ENCODE measurements at places on chromosomes 1 and 21.

GRCh38 chr1:32772281-32773017 lies 44.7 kb downstream of the YARS1 start:
- DNase-seq, result no peak

- DNase-seq, result no peak
Measured at GRCh38 chr21:14483296-14483695, 62.8 kb downstream of the SAMSN1 start.

GRCh38 chr1:172515927-172516326 lies 17.0 kb upstream of the SUCO start:
- no peak for DNase-seq

- DNase-seq, result no peak
Measured at GRCh38 chr1:174703309-174703708, 255.5 kb downstream of the GPR52 start.

DNA sequence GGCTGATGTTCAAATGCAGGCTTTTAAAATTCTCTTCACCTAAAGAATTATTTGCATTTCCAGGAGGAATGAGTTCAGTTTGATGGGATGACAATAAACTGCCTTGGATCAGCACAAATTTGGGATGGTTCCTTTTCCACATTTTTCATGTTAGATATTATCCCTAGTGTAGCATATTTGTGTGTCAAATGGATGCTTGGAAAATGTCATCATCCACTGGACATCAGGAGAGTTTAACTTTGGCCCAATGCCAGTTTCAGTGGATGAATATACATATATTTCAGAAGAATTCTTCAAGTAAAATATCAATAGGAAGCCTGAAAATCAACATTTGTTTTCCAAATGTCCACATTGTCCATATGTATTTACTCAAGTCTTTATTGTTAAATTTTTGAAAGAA lies 116.5 kb upstream of the COL24A1 start:
- no peak for DNase-seq

DNA sequence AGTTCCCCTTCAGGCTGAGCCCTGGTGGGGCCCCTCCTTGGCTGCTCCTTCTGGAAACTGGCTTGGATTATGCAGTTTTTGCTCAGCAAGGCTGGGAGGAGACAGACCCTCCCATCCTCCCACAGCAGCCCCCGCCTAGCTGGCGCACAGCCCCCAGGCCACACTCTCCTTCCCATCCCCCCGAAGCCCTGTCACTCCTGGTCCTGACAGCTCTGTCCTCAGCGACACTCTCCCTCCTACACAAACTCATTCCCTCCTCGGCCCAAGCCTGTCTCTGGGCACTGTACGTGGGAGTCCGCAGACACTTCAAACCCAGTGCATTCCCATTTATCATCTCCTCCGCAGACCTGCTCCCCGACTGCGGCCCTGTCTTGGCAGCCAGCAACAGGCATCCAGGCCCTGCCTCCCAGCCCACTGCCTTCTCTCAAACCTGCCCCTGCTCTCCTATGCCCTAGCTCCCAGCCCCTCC lies 25.0 kb upstream of the EPHB2 start:
- no peak for DNase-seq

DNA sequence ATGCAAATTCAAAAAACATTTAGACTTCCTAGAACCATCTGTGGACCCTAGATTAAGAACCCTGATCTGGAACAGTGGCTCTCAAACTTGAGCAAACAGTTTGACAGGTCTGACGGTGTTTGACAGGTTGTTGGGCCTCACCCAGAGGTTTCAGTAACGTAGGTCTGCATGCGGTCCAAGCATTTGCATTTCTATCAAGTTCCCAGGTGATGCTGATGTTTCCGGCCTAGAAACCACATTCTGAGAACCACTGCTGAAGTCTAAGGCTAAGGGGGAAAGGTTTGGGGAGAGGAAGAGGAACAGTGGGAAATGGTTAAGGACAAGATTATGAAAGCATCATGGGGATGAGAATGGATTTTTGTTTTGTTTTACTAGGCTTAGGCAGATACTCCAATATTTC lies 48.6 kb downstream of the MDM4 start:
- DNase-seq, result no peak

GRCh38 chr1:96843196-96843595 lies 121.6 kb downstream of the PTBP2 start:
- no peak for DNase-seq

- DNase-seq, result no peak
Measured at GRCh38 chr21:31132574-31133242, 94.4 kb upstream of the KRTAP19-8 start.

DNA sequence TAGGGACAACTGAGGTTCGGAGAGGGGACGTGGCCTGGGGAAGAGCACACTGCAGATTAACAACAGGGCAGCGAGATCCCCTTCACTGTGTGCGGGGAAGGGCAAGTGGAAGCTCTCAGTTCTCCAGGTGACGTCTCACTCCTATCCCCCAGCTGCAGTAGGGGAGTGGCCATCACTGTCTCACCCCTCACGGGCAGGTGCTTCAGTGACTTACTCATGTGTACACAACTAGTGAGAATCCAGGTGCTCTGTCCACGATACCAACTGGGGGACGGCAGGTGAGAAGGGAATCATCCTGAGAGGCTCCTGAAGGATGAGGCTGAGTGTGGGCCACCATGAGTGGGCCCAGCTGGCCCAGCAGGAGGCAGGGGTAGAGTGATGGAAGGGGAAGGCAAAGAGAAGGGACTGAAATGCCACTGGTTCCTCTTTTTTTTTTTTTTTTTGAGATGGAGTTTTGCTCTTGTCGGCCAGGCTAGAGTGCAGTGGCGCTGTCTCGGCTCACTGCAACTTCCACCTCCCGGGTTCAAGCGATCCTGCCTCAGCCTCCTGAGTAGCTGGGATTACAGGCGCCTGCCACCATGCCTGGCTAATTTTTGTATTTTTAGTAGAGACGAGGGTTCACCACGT lies 25.9 kb downstream of the RHBG start:
- DNase-seq, result peak; percentile 9

DNA sequence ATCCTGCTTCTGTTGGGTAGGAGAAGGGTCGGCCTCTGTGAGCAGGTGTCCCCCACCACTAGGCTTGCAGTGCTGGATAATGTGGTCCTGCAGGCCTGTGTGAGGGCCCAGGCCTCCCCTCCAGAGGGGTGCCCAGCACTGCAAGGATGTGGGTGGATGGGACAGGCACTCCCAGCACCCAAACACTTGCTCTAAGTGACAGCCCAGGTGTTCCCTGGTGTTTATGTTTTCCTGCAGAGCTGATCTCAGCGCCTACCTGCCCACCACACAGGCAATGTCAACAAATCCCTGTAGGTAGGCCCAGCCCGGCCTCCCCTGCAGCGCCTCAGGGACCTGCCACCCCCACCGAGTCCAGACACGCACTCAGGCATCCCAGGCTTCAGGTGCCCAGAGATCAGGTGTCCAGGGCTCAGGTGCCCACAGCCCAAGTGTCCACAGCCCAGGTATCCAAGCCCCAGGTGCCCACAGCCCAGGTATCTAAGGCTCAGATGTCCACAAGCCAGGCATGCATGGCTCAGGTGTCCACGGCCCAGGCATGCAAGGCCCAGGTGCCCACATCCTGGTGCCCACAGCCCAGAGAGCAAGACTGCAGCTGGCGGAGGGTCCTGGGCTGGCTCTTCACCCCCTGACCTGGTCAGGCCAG lies 59.2 kb downstream of the WNT9A start:
- no peak for DNase-seq

- no peak for DNase-seq
Measured at GRCh38 chr1:10217748-10218441, 7.5 kb downstream of the KIF1B start.

GRCh38 chr1:229657993-229658755 lies 32.1 kb downstream of the URB2 start:
- no peak for DNase-seq

DNA sequence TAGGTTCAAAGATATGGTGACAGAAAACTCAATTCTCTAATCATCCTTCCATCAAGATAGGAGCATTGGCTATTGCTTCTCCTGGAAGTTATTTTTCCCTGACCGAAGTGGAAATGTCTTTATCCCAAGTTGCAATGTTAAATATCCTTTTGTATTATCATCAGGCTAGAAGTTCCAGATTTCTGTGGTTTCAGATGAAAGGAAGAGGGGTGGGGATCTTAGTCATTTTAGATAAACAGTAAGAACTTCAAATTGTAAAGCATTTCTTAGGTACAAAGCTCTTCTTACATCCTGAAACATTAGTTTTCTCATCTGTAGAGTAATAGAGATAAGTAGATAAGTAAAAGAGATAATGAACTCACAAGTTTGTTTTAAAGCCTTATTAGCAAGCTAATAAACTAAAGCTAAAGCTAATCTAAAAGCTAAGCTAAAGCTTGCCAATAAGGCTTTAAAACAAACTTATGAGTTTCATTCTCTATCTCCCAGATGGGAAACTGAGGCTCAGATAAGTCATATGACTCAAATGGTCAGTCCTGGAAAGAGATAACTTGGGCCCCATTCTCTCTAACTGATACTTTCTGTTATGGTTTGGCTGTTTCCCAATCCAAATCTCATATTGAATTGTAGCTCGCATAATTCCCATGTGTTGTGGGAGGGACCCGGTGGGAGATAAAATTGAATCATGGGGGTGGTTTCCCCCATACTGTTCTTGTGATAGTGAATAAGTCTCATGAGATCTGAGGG lies 99.2 kb upstream of the KCNK2 start:
- no peak for DNase-seq

- no peak for DNase-seq
Measured at GRCh38 chr1:231581859-231582258, 44.7 kb upstream of the DISC1 start.

DNA sequence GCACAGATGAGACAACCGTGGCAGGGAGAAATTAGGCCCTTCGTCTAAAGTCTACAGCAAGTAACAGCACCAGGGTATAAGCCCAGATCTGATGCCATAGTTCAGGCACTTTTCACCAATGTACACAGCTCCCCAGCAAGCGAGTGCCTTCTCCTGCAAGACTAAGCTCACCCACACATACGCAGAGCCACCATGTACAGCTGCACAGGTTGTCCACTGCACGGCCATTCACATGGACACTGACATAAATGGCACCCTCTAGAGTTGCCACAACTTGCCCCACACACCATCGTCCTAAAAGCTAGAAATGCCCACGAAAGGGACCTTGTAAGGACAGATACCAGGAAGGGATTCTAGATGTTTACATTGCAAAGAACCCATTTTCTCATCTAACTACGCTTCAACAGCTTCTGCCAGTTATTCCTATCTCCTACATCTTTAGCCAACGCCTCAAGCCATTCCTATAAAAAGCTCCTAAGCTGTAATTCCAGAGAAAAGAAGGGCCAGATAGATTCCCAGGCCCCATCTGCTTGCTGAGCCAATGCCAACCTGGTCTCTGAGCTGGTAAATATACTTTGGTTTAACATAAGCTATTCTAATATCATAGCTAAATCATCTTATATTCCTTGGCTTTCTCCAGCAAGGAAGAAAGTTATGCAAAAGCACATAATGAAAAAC lies 174.0 kb upstream of the KAZN start:
- no peak for DNase-seq
